ENCODE measurements at places on chromosomes 16 and 17.

GRCh38 chr16:73179705-73180331 lies 131.9 kb upstream of the ZFHX3 start:
- DNase-seq, result no peak

GRCh38 chr16:15874745-15875314 lies 13.6 kb downstream of the CEP20 start:
- peak; percentile 78 for DNase-seq

GRCh38 chr17:17926840-17927449 lies 45.3 kb downstream of the TOM1L2 start:
- DNase-seq, result peak; percentile 45

- no peak for DNase-seq
These were observed 13.8 kb downstream of the JUP start for GRCh38 chr17:41772586-41773189.

DNA sequence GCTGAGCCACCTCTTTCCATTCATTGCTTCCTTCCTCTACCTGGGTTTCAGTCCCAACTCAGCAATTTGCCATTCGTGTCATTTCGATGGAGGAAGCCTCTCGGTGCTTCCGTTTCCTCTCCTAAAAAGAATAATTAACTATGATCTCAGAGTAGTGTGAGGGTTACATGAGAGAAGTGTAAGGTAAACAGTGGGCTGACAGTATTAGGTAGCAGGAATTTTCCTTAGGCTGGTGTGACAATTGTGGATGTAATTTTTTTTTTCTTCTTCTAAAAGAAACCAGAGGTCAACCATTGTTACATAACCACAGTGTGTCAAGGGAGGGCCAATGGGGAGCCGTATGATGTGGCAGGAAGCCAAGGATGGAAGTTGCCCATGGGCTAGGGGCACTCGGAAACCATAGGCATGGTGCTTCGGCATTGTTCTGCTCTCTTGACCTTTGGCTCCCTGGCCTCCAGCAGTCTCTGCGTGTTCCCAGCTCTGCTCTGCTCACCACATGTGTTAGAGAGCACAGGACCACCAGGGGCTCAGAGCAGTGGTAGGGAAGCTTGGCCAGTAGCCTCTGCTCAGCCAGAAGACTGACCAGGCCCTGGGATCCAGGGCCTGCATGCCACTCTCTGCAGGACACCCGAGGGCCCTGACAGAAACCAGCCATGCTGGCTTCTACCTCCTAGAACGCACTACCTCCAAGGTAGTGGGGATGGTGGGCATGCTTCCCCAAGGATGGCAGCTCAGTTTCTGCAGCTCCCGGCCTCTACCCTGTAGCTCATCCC lies 2.0 kb upstream of the TOP2A start:
- DNase-seq, result no peak

GRCh38 chr17:65154770-65155589 lies 17.8 kb downstream of the RGS9 start:
- no peak for DNase-seq

- DNase-seq, result no peak
These were observed 150.2 kb downstream of the TANC2 start for GRCh38 chr17:63116228-63116627.

Data from fibroblast of gingiva (primary cell).